SK-N-DZ (cell line): ENCODE measurements at places on chromosomes 2 and 18.

- DNase-seq: peak; percentile 57
These were observed 139.6 kb upstream of the RAB12 start for GRCh38 chr18:8469544-8470130.

GRCh38 chr2:119293254-119293653, 69.6 kb downstream of the STEAP3 start:
- no peak for DNase-seq

DNA sequence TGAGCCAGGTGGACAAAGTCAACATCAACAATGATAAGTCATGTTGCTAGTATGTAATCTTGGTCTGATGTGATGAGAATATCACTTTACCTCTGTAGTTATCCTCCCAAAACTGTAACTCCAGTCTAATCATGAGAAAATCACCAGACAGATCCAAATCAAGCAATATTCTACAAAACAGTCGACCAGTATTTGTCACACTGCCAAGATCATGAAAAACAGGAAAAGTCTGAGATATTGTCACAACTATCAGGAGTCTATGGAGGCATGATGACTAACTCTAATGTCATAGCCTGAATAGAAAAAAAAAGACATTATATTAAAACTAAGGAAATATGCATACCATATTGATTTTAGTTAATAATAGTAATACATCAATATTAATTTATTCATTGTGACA, 1883.3 kb upstream of the CELF4 start:
- DNase-seq: no peak

- DNase-seq: no peak
These were observed 35.0 kb downstream of the CYP27C1 start for GRCh38 chr2:127185093-127185492.

DNA sequence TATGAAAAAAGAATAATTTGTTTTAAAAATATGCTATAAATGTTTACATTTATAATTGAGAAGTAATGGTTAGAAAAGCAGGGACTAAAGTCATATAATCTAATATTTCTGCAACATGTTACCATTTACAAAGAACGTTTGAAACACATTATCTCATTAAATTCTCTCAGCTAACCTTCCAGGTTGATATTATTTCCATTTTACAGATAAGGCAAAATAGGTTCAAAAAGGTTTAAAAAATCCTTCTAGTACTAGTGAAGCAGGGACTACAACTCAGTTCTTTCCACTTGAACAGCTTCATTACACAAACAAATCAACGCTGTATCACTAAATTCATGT, 875 bp downstream of the FASTKD1 start:
- no peak for DNase-seq

DNA sequence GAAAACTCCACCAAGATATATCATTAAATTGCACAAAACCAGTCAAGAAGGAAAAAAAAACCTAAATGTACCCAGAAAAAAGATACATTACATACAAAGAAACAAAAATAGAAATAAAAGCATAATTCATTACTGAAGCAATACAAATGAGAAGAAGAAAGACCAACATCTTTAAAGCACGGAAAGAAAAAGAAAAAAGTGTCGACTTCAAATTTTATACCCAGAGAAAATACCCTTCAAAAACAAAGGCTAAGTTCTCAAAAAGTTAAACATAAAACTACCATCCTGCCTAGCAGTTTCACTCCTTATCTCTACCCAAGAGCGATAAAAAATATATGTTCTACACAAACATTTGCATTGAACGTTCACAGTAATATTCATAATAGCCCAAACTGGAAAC, 82.0 kb downstream of the ATAD2B start:
- DNase-seq: no peak

GRCh38 chr2:137964066-137964858, at the start of gene HNMT:
Gene HNMT (plus strand): TSS chr2:137964473. CDS start chr2:137964492, 19 bp downstream.
- peak; percentile 87 for DNase-seq

GRCh38 chr2:136404176-136404575, 286.2 kb upstream of the CXCR4 start:
- DNase-seq: no peak

DNA sequence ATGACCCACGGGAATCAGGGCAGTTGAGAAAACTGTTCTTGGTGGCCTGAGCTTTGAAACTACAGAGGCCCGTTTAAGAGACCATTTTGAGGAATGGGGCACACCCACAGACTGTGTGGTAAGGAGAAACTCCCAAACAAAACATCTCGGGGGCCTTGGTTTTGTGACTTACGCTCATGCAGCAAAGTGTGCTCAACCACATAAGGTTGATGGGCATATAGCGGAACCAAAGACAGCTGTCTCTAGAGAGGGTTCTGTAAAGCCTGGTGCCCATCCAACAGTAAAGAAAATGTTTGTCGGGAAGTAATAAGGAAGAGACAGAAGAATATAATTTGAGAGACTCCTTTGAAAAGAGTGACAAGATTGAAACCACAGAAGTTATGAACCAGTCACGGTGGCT, 5.4 kb downstream of the MRO start:
- DNase-seq: no peak

GRCh38 chr2:4898706-4899105, 793.5 kb upstream of the SOX11 start:
- no peak for DNase-seq

DNA sequence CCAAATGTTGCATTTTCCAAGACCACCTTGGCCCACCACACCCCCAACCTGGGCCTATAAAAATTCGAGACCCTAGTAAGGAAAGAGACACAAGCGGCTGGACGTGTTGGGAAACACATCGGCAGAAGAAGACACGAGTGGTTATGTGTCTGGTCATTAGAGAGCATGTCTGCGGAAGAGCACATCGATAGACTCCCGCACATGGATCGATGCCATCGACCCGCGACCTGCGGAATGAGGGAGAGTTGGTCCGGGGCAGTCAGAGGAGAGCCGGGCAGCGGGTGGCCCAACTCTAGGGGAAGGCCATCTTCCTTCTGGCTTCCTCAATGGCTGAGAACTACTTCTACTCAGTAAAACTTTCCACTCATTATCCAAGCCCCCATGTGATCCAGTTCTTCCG, 219.4 kb downstream of the TGIF1 start:
- no peak for DNase-seq

DNA sequence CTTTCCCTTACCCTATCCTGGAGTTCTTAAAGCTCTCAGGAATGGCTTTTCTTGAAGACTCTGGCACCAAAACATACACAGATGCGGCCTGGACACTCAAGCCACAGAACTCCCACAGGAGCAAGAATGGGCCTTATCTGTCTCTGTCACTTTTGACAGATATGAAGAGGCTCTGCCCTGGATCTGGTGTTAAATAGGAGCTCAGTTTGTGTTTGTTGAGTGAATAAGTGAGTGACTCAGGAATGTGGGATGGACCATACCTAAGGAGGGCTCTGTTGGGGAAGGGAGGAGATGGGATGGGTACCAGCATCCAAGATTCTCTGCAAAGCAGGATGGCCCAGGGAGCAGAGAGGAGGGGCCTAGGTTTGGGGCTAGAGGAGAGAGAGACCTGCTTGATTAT, 33.9 kb upstream of the EPAS1 start:
- DNase-seq: no peak

- DNase-seq: no peak
These were observed 175.7 kb downstream of the TGIF1 start for GRCh38 chr18:3625742-3626091.

DNA sequence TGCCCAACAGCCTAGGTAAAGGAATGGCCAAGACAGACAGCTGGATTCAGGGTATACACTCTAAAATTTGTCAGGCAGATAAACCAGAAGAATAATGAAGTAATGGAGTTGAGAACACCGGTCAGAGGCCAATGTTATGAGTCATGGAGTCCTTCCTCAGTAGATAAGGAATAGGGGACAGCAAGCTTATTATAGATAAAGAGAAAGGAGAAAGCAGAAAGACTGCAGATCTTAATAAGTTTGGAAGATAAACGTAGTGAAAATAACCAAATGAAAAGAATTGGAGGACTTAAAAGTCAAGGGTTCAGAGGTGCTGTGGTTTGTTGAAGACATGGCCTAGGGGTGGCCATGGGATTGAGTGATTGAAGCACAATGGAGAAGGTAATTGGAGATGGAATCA, 63.5 kb upstream of the NFE2L2 start:
- no peak for DNase-seq

- no peak for DNase-seq
These were observed at the start of gene BCL2 for GRCh38 chr18:63319383-63320122. Gene BCL2 (minus strand): TSS chr18:63319769.

- no peak for DNase-seq
These were observed 84.7 kb upstream of the ST6GAL2 start for GRCh38 chr2:106970471-106971261.

DNA sequence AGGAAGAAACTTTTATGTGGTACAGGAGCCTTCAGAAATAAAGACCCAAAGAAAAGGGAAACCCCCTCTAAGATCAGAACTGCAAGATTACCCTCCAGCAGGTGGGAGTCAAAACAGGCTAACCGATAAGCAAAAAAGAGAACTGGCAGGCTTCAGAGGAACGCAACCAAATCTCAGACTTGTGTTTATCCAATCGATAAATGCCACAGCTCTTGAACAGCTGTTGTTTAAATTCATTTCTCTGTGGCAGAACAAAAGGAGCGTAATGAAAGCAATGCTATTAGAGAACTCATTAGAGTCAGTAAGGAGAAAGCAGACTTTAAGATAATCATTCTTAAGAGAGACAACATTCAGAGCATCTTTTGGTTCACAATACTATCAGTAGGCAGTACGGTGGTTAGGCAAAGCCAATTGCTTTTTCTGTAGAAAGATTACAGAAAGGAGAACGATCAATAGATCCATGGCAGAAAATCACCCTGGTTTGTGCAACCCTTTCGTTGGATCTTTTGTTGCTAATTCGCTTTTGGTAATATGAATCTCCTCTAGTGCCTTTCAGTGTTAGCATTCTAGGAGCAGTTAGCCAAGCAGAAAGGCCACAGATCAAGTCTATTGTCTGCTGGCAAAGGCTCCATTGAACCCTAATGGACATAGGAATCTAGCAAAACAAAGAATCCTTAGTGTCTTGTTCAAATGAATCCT, 476.4 kb upstream of the CHST9 start:
- peak; percentile 14 for DNase-seq

- no peak for DNase-seq
These were observed 70.2 kb downstream of the TMEFF2 start for GRCh38 chr2:192124571-192124970.

DNA sequence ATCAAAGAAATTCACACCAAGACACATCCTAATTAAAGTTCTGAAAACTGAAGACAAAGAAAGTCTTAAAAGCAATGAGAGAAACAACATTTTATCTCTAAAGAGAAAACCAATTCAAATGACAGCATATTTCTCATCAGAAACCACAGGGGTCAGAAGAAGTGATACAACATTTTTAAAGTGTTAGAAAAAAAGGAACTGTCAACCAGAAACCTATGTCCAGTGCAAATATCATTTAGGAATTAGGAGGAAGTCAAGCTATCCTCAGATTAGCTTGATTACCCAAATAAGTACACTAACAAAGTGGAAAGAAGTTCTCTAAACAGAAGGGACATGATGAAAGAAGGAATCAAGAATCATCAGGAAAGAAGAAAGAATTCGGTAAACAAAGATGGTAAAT, 59.5 kb upstream of the BCL2L11 start:
- DNase-seq: no peak

GRCh38 chr2:203649176-203649814, 57.1 kb upstream of the CD28 start:
- DNase-seq: no peak

GRCh38 chr2:71932780-71933466, 214.7 kb downstream of the CYP26B1 start:
- no peak for DNase-seq

GRCh38 chr2:164933671-164934189, 21.6 kb downstream of the SLC38A11 start:
- DNase-seq: no peak
